Ecto neural progenitor cell (in vitro differentiated cells): ENCODE measurements at places on chromosomes 5 and 9.

DNA sequence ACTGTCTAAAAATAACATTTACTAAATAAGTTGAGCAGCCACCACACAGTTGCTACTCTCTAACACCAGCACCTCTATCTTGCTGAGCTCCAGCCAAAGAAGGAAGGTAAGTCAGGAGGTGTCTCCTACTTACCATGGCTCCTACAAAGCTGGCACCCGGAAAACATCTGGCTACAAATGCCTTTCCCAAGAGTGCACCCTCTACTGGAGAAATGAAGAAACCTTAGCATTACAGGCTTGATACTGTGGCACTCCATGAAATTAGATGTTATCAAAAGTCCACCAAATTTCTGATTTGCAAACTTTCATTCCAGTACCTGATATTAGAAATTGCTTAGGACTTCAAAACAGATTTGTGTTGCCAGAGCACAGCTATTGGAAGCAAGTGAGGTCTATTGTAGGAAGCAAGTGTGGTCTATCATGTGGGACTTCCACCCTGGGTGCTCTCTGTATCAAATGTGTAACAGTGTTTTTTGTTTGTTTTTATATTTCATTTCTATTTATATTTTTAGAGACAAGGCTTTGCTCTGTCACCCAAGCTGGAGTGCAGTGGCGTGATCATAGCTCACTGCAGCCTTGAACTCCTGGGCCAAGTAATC, 25.7 kb upstream of the RFK start:
- no peak for DNase-seq

GRCh38 chr5:152379331-152379730, 25.7 kb downstream of the NMUR2 start:
- no peak for DNase-seq

GRCh38 chr9:87665505-87665904, 60.4 kb upstream of the CTSL start:
- DNase-seq, result no peak

DNA sequence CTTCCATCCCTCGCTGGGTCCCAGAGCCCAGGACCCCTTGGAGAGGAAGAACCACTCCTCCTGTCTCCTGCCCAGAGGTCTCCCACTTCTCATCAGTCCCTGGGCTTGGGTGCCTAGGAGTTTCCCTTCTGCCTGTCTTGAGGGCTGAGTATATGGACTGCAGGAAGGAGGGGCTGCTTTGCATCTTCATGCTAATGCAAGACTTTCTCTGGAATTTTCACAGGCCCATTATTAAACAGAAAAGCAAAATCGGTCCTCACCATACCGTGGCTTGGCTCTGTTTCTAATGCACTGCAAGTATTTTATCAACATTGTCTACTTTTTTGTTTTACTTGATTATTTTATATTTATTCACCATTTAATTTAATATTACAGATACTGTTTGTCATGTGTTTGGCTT, 34.5 kb downstream of the TRIO start:
- DNase-seq, result no peak

DNA sequence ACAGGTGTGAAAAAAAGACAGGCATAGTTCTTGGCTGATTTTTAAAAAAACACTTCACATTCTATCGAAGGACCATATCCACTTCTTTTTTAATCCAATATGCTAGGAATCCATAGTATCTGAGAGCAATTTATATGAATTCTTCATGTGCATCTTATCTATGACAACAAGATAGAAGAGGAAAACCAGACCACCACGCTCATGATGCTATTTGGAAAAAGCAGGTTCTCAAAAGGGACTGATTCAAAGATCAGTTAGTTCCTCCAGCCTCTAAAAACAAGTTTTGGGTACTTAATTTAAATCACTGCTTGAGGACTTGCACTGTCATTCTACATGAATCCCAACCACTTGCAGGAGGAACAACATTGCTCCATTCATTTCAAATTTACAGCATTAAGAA, 6.3 kb downstream of the MEF2C start:
- no peak for DNase-seq

GRCh38 chr9:38048316-38048969, 20.6 kb downstream of the SHB start:
- DNase-seq, result no peak

DNA sequence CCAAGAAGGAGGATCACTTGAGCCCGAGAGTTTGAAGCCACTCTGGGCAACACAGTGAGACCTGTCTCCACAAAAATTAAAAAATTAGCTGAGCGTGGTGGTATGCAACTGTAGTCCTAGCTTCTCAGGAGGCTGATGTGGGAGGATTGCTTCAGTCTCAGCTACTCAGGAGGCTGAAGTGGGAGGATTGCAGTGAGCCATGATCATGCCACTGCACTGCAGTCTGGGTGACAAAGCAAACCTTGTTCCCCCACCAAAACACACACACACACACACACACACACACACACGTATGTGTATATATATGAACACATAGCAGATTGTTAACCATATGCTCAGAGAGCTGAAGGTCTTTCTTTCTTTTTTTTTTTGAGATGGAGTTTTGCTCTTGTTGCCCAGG, 157.5 kb upstream of the MAST4 start:
- no peak for DNase-seq

- DNase-seq, result no peak
Observed at GRCh38 chr9:89387197-89387849, 69.0 kb downstream of the SECISBP2 start.

- DNase-seq, result no peak
Observed at GRCh38 chr9:89171231-89171630, 7.4 kb downstream of the SHC3 start.

DNA sequence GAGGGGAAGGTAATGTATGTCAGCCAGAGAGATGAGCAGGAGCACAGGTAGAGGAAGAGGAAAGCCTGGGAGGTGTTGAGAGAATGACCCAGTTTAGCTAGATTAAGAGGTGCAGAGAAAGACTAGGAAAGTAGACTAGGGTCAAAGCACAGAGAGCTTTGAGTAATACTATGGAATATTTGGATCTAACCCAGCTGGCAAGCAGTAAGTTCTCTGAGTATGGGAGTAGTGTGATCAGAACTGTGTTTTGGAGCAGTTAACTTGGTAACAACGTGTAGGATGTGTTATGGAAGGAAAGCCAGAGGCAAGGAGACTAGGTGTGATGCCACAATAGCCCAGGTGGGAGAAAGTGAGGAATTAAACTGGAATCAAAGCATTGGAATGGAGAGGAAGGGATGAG, 84.9 kb upstream of the PTGER4 start:
- no peak for DNase-seq

DNA sequence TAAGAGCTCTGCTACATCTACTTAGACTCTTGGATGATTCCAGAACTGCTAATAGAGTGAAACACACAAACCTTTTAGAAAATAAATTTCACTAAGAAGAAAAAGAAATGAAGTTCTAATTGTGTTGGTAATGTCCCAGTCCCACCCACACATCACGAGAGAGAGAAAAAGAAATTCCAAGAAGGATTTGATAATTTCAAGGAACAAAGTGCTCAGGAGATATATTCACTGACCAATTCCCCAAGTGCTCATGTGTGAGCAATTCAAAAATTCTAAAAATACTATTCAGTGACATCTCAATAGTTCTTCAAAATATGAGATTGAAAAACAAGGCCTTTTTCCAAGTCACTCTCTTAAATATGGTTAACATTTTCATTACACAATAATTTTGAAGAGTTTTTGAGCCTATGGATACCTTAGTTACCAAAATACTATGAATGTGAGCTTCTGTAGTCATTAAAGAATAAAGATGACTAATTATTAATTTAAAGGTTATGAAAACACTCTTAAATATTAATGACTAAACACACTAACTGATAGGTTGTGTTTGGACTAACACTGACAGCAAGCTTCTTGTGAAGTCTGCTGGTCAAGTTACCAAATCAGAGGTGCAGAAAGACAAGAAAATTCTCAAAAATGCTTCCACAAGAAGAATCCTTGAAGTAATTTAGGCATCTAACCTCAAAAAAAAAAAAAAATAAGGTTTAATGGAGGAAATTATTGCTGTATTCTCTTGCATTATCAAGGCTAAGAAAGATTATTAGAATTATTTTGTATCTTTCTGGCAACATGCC, 245.3 kb downstream of the PDE4D start:
- DNase-seq, result no peak

DNA sequence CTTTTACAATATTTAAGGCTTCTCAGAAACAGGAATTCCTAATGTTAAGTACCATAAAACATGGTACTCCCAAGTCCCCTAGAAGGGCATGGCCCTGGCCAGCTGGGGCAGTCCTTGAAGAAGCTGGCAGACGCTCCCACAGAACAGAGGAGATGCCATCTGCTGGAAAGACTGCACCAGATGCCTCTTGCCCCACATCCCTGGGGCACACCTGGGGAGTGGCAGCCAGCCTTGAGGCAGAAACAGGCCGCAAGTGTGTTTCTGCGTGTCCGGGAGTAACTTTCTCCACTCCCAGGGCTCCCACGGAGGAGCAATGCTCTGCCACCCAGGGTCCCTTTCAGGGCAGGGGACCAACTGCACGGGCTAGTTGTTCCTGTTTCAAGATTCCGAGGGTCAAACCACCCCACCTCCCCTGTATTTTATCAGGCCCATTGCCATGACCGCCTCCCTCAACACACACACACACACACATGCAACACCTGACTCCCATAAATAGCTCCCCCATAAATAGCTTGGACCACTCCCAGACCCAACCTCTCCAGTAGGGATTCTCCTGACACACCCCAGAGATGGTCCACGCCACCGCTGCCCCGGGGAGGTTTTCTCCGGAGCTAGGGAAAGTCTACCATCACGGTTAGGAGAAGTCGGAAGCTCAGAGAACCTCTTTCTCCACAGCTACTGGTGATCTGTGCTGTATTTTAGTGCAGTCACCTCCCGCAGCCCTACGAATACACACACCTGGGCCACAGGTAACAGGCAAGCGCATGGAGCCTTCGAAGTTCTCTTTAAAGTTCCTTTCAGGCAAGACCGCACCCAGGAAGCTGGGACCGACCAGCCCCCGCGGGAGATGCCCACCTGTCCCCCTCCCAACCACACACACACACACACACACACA, 1.5 kb downstream of the SPOCK1 start:
- no peak for DNase-seq

DNA sequence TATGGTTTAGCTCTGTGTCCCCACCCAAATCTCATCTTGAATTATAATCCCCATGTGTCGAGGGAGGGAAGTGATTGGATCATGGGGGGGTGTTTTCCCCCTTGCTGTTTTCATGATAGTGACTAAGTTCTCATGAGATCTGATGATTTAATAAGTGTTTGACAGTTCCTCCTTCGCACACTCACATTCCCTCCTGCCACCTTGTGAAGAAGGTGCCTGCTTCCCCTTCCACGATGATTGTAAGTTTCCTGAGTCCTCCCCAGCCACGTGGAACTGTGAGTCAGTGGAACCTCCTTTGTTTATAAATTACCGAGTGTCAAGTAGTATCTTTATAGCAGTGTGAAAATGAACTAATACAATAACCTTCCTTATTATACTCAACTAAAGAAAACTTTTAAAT, 24.3 kb upstream of the TEX10 start:
- no peak for DNase-seq

GRCh38 chr9:72464857-72465592, 56.4 kb upstream of the TMC1 start:
- no peak for DNase-seq

DNA sequence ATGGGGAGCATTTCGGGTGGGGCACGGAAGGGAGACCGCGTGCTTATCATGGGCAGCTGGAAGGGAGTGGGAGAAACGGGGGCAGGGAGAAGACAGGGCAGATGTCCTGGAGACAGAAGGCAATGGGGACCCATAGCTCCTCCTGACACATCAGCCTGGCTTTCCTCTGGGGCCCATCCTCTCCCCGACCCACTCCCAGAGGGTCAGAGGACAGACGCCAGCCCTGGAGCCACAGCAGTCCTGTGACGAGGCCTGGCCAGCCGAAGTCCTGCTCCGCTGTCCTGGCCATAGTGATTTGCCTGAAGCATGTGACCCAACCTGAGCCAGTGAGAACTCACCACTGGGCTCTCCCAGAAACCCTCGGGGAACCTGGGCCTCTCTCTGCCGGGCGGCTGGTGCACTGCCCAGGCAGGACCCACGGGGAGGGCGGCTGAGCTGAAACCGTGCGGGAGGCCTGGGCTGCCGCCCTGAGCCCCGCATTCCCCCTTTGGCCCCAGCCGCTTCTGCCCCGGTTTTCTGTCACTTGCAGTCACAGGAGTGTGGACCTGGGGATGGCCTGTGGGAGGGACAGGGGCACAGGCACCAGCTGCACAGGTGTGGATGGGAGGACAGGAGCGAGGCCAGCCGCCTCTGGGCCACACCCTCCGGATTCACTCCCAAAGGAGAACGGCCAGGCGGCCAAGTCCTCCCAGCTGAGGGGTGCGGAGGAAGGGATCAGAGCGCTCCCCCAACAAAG, 19.8 kb downstream of the ADAMTS2 start:
- DNase-seq, result no peak

- DNase-seq, result no peak
Observed at GRCh38 chr5:171640480-171640879, 145.1 kb upstream of the SMIM23 start.

GRCh38 chr9:107188376-107188775, 94.7 kb upstream of the RAD23B start:
- no peak for DNase-seq

- DNase-seq, result no peak
Observed at GRCh38 chr5:73157414-73158303, 15.3 kb upstream of the TMEM174 start.

DNA sequence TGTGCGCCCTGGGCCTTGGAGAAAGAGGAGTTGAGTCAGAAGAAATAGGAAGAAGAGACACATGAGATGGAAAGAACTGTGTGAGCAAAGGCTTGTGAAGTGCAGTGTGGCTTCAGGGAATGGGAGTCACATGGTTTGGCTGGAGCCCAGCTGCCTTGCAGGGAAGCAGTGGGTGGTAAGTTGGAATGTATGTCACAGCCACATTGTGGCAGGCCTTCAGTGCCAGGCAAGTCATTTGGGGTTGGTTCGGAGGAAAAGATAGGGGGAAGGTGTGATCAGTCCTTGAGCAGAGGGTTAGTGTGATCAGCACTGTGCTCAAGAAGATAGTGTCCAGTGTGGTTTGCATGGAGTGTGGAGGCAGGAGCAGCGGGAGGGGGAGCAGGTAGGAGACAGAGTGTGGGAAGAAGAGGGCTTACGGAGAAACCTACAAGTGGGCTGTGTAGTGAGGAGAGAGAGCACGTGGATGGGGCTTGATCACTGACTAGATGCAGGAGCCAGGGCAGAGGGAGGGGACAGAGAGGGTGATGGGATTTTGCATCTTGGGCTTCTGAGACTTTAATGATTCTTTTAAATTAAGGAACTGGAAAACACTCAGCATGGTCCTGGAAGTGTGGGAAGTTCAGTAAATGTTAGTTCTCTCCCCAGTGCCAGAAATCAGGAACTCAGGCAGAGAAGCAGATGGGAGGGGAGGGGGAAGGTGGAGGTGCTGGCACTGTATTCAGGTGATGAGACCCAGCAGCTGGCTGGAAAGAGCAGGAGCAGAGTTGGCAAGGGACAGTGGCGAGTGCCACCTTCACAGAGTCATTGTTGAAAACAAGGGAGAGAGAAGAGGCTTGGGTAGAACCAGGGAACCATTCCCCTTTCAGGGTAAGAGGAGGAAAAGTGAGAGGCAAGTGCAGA, 46.6 kb downstream of the ARHGAP26 start:
- DNase-seq, result no peak

- no peak for DNase-seq
Observed at GRCh38 chr5:142202282-142202681, 93.7 kb downstream of the NDFIP1 start.
